ENCODE measurements at places on chromosomes 11 and 22.
A peak's percentile ranks its signal among the peaks of the same experiment; 100 is the strongest.

DNA sequence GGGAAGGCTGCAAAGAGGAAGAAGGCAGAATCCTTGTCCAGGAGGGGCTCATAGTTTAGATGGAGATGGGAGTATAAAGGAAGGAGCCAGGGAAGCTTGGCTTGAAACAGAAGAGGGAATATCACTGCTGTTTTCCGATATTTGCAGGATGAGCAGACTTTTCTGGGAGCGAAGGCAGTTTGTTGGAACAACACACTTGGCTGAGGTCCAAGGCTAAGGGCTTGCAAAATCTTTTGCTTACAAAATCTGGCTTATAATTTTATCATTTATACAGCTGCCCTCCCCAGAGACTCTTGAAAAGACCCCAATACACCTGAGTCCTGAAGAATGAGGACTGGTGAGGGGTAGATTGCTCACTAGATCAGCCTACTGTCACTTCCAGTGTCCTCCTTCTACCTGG lies 174.8 kb downstream of the NELL1 start:
- no peak for DNase-seq

GRCh38 chr22:19872779-19873137 lies 18.1 kb upstream of the GNB1L start:
- no peak for DNase-seq

- DNase-seq, result no peak
Observed at GRCh38 chr11:108556019-108556418, 37.5 kb downstream of the EXPH5 start.

GRCh38 chr22:39268645-39269044 lies 23.9 kb upstream of the PDGFB start:
- no peak for DNase-seq

DNA sequence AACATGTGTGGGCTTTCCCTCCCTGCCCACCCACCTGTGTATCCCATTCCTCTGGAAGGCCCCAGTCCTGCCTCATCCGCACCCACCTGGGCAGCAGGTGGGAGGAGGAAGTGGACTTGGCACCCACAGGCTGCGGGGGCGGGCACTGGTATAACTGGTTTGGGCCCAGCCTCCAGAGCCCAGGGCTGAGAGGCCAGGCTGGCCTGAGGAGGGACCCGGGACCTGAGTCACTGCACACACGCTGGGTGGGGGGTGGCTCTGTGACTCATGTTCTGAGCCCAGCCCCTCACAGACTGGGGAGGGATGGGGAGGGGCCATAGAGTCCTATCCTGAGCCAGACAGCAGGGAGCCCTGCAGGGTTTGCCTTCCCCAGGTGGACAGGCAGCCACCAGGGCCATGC lies 16.7 kb downstream of the PHLDA2 start:
- DNase-seq, result peak; percentile 88

GRCh38 chr11:132821014-132821413 lies 711.3 kb downstream of the OPCML start:
- DNase-seq, result peak; percentile 88

DNA sequence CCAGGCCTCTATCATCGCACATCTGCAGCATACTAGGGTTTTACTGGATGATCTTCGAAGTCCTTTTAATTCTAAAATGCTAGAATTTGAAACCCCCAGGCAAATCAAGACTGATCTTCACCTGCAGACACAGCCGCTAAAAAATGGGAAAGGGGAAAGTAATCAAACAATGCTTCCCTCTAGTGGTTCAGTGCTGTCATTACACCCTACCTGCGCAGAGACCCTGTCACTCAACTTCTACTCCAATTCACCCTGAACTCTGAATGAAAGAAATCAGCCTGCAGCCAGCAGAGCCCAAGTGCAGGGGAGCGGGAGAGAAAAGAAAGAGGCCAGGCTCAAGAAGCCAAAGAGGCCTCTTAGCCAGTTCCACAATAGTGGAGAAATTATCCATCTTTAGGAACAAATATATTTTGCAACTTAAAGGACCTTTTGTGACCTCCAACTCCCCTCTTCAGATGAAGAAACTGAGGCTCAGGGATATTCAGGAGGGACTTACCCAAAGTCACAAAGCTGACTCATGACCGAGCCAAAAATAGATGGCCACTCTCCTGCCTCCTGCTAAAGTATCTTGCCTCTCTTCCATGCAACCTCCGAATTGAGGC lies 33.0 kb downstream of the SERGEF start:
- peak; percentile 44 for DNase-seq

DNA sequence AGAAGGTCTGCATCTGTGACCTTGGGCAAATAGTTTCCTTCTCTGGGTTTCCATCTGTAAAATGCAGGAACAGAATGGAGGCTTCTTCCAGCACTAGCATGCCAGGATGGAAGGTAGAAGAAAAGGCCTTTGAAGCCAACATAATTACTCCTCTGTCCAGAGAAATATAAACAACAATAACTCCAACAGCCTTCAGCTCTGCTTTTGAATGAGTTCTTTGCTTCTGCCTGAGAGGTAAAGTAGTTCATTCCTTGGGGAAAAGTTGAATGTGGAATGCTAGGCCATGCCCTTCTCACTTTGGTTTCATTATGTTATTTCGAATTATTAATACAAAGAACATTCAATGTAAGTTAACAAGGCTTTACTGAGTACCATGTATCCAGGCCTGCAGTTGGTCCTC lies 61.2 kb upstream of the BLID start:
- DNase-seq, result no peak
